Activated T-cell treated with anti-CD3 and anti-CD28 coated beads, Interleukin-2, amount 50 U/mL, for 48 hours (primary cell): ENCODE measurements at places on chromosomes 5 and 9.

DNA sequence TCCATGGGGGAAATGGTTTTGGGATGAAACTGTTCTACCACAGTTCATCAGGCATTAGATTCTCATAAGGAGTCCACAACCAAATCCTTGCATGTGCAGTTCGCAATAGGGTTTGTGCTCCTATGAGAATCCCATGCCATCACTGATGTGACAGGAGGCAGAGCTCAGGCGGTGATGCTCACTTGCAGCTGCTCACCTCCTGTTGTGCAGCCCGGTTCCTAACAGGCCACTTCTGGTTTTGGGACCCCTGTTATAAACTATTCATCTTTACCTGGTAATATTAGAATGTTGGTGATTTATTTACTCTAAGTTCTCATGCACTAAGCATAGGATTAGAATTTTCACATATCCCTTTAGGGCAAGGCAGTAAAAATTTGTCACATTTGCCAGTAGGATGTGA lies 122.3 kb downstream of the CDC42SE2 start:
- DNase-seq, result no peak

- no peak for DNase-seq
Measured at GRCh38 chr9:111375062-111375461, 45.0 kb upstream of the OR2K2 start.

DNA sequence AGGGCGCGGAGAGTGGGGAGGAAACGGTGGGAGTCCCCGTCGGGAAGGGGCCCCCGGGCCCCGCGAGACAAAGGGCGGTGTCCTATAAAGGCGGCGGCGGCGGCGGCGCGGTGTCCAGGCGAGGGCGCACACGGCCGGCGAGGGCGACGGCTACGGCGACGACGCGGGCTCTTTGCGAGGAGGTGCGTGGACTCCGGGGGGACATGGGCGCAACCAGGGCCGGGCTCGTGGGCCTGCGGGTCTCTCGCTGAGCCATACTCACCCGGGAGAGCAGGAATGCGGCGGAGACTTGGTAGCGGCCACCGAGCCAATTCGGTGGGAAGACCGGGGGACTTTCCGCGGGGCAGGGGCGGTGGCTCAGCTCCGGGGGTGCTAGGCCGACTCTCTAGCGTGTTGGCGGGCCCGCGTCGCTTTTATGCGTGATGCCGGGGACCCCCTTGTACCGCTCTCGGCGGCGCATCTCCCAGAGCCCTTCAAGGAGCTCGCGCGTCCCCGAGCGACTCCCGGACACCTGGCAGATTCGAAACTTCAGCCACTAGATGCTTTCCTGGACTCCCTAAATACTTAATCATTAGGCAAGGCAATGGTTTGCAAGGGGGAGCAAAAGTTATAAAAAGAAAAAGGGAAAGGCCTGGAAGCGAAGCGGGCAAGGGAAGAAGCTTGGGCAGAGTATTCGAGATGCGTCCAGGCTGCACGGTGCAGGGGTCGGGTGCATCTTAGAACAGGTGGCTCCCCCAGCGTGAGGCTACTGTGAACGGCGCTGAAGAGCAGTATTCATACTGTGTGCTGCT lies 5.9 kb upstream of the TAL2 start:
- peak; percentile 28 for DNase-seq

- no peak for DNase-seq
Measured at GRCh38 chr5:127153031-127153430, 79.7 kb upstream of the C5orf63 start.

DNA sequence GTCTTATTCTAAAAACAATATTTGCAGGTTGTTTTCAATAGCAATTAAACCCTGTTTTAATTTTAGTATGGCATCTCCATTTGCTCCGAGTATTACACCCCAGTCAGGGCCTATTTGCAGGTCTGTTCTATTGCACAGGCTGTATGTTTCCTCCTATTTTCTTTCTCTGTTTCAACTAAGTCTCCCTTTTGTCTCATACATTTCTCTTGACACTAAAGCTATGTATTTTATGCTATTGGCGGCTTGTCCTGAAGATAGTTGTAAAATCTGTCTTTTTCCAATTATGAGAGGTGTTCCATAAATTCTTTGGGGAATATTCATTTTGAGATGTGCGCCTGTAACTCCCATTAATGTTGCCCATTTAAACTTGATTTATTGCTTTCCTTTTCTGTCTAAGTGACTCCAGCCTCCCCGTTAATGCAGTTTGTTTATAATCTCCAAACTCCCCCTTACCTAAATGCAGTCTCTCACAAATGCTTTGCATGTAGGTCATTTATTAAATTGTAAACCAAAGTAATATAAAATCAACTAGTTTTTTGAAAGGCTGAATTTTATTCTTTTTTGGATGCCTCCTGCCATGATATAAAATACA lies 262.4 kb downstream of the CDH12 start:
- DNase-seq, result no peak

GRCh38 chr9:88230612-88231011 lies 92.3 kb upstream of the SPATA31C2 start:
- no peak for DNase-seq

DNA sequence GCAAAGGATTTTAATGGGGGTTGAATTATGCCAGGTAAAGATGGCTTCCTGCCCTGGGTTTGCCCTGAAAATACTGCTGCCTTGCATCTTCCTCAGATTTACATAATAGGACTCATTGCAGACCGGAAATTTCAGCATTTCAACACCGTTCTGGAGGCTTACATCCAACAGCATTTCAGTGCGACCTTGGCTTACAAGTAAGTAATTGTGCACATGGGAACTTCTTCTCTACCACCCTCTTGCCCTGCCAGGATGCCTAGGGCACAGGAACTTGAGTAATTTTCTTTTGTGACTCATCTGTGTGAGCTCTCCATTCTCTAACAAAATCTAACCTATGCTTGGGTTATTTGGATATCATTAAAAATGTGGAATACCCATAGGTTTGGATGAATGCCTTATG lies 80.2 kb downstream of the DOCK2 start:
- DNase-seq, result no peak

DNA sequence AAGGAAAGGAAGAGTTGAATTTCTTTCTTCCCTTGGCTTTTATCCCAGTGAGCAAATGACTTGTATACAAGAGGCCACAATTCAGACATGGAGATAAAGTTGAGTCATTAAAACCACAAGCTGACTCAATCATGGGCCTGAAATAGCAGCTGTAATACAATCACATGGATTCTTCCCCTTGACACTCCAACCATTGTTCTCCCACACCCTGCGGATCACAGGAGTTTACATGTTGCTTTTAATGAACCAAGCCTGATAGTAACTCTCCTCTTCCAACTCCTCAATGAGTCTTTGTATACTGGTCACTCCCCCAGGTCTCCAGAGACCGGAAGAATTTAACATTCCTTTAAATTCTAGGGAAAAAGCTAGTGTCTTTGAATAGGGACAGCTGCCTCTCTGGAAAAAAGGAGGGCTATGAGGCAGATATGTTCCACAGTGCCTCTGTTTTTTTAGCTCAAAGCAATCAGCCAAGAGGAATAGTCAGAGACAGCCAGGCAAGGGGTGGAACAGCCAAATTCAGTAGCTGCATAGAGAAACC lies 32.4 kb downstream of the PCDHGC5 start:
- DNase-seq, result peak; percentile 7

GRCh38 chr5:174411479-174411819 lies 312.9 kb upstream of the MSX2 start:
- DNase-seq, result no peak

GRCh38 chr5:127492854-127493738 lies 24.3 kb upstream of the PRRC1 start:
- DNase-seq, result no peak

GRCh38 chr9:4979239-4979638 lies 5.8 kb upstream of the JAK2 start:
- no peak for DNase-seq

DNA sequence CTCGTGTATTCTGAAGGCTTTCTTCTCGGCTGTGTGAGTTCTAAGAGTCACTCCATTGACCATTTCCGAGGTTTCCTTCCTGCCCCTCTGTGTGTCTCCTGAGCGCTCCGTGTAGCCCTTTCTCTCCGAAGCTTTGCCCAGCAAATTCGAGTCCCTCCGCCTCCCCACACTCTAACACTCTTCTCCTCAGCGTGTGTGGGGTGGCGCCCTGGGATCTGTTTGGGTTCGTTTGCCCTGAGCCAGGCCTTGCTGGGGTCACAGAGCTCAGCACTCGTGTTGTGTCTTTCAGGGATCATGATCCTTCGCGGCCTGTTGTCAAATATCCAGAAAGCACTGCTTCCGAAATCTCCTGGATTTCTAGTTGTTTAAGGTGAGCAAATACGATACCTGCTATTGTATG lies 5.6 kb upstream of the PAEP start:
- no peak for DNase-seq

- no peak for DNase-seq
Measured at GRCh38 chr5:57504357-57504756, 21.7 kb upstream of the ACTBL2 start.

DNA sequence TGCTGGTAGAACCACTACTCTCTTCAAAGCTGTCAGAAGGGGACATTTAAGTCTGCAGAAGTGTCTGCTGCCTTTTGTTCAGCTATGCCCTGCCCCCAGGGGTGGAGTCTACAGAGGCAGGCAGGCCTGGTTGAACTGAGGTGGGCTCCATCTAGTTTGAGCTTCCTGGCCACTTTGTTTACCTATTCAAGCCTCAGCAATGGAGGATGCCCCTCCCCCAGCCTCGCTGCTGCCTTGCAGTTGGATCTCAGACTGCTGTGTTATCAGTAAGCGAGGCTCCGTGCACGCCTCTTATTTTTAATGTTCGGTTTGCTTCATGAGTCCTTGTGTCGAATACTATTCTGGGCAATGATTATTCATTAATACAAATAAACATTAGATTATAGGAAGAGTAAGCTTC lies 3.1 kb upstream of the SLC27A6 start:
- DNase-seq, result no peak

- DNase-seq, result no peak
Measured at GRCh38 chr9:109776391-109776790, 3.6 kb upstream of the PALM2AKAP2 start.

GRCh38 chr5:56802205-56802604 lies 13.1 kb upstream of the MAP3K1 start:
- DNase-seq, result no peak

DNA sequence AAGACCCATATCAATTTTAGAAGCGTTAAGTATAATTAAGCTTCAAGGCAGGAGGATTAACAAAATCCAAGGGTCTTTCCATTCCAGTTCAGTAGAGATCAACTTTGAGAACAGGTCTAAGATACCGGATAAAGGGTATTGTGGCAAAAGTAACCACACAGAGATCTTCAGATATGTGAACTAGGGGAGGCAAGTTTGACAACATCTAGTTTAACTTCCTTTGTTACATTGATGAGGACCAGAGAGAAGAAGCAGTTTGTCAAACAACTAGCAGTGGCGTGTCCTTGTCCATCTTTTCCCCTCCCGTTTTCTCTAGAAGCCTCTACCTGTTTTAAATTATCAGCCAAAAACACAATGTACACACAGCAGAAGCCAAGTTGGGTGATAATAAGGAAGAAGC lies 8.6 kb downstream of the SLC36A2 start:
- DNase-seq, result no peak
